ENCODE measurements at places on chromosomes 12 and 14. TPM values are rescaled to one million over a fixed set of nuclear protein-coding genes. Genes with fewer than 3 reads are reported as not detected.

DNA sequence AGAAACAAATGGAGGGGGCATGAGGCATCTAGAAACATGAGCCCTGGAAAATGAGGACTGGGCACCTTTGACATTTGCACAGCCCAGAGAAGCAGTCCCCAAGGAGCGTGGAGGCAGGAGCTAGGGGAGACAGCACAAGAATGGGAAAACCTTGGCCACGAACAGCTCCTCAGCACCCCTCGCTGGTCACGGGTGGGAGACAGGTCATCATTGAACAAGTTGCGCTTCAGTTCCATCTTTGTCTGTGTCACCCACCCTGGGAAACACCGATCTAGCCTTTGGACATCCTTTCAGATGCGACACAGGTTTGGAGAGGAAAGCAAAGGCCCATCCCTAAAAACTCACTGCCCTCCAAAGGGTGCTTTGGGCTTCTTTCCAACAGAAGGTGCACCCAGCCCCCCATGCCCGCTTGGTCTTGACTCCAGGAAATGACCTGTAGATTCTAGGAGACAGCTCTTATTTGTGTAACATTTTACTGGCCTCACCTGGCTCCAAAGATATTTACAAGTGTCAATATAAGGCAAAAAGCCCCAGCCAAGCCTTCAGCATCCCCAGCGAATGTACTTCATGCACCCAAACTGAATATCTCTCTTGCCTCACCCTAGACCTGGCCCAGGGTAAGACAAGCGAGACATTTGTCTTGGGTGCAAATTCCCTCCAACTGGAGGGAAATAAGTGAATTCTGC is 28.8 kb upstream of the CLMN start:
- no peak overlapping the region for H3K4me3 ChIP-seq
- H3K27ac ChIP-seq: no peak overlapping the region
- H3K27me3 ChIP-seq: no peaks in the 10 kb centered on the region

DNA sequence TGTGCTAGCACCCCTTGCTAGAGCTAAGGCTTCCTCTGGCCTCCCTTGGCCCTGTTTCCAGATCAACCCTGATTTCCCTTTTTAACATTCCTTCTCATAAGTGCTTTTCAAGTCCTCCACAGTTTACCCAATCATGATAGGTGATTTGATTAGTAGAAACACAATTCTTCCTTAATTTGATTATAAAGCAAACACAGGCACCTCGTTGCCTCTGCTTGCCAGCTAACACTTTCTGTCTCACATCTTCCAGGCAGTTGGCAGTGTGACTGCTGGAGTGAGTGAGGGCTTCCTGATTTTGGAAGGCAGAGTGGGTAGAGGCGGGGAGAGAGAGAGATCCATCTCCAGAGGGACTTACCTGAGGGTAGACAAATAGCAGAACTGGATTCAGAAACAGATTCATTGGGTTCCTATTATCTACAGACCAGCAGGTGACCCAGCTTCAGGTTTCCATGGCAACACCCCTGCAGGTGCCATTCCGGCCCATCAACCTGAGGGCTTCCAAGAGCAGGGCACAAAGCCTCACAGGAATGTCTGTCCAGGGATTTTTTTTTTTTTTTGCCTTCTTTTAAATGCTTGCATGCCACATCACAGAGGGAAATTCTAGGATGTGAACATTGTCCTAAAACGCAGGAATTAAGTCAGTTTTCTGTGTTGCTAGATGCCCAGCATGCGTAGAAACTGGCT is 77.7 kb downstream of the PLXNC1 start:
- no peak for DNase-seq

SLC2A14 gene
- 4.4 TPM for total RNA-seq

KRT2 gene
- total RNA-seq: not detected

- H3K27ac ChIP-seq: no peak overlapping the region
- no peak for DNase-seq
- peaks cover 28% of the 10 kb centered on the region for H3K36me3 ChIP-seq
- no peaks in the 10 kb centered on the region for H3K4me1 ChIP-seq
- no peak overlapping the region for H3K4me3 ChIP-seq
- H3K27me3 ChIP-seq: no peaks in the 10 kb centered on the region
These were observed 105.3 kb upstream of the RTL1 start for GRCh38 chr14:101008631-101009336.

KCNK13 gene
- 0.20 TPM for total RNA-seq

DNA sequence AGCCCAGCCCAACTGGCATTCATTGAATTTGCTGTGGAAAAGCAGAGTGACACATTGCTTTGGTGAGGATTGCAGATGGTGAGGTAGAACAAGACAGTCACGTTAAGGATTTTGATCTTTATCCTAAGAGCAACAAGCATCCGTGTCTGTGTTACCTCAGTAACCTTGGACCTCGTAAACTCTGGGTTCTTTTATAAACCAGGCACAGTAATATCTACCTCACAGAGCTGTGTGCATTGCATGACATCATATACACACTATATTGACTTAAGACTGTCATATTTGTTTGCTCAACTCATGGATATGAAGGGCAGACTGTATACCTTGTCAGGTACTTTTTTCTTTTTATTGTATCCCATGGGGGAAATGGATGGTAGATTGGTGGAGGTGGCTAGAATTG is 156.2 kb downstream of the ETV6 start:
- no peak for DNase-seq
- no peak overlapping the region for H3K4me3 ChIP-seq
- H3K27me3 ChIP-seq: no peaks in the 10 kb centered on the region
- no peak overlapping the region for H3K27ac ChIP-seq

KLHDC1 gene
- 20.3 TPM for total RNA-seq

DNA sequence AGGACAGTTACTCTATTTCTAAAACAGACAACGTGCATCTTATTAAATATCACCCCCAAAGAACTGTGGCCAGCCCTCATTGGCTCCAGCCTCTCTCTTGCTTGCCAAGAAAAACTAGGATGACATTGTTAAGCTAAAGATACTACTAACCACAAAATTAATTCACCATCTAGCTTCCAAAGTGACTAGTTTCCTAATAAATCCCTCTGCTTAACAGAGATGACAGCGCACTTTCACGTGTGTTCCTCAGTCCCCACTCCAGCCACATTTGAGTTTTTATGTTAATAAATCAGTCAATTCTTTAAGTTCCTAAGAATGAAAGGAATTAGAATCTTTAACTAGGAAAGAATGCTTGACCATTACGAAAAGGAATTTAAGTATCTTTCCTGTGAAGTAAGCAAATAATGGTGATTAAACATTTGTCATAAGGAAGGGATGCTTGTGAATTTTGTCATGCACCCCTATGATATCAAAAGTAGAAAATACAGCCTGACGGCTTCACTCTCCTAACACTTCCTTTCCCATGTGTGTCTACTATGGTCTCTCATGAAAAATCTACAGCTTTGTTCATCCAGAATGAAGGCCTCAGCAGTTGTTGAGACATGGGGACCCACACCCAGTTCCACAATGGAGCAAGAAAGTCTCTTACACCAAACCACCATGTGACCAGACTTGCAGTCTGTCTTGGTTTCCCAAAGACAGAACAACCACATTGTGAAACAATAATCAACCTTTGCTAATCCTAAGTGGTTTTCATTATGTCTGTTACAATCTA is 8.1 kb downstream of the CORO1C start:
- no peak overlapping the region for H3K4me3 ChIP-seq
- H3K4me1 ChIP-seq: peaks cover 93% of the 10 kb centered on the region
- DNase-seq: no peak
- H3K27ac ChIP-seq: peak overlapping the region; percentile 58
- no peaks in the 10 kb centered on the region for H3K36me3 ChIP-seq

- H3K27me3 ChIP-seq: no peaks in the 10 kb centered on the region
- no peaks in the 10 kb centered on the region for H3K4me1 ChIP-seq
- no peak overlapping the region for H3K4me3 ChIP-seq
- DNase-seq: no peak
These were observed 168.4 kb downstream of the SOX5 start for GRCh38 chr12:23781118-23781517.

DNA sequence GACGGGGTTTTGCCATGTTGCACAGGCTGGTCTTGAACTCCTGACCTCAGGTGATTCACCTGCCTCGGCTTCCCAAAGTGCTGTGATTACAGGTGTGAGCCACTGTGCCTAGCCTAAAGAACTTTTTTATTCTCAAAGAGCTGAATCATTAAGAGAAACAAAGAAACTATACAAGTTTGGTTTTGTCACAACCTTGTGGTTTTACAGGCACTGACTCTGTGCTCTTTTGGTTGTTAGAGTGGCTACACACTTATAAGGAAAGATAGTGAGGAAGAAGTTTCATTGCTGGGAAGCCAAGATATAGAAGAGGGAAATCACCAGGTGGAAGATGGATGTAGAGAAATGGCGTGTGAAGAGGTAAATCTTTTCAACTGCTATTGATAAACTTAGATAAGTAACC is 10.1 kb upstream of the DNAH10 start:
- no peak for DNase-seq
- no peak overlapping the region for H3K27ac ChIP-seq
- H3K4me3 ChIP-seq: no peak overlapping the region
- no peaks in the 10 kb centered on the region for H3K27me3 ChIP-seq
- no peaks in the 10 kb centered on the region for H3K4me1 ChIP-seq

DNA sequence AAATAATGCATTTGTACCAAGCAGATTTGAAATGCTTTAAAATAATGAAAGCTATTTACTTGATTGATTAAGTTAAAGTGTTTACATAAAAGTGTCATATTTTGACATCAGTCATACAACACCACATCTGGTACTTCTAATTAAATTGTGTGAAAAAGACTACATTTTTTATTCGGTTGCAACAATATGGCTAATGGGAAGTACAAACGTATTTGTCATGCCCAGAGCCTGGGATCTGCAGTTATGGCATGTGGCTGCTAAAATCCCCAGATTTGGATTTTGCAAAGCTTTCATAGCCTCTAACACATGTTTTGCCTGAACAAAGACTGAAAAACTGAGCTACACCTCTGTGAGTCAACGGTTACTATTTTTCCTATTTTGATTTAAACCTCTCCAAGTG is 66.6 kb downstream of the LLPH start:
- no peaks in the 10 kb centered on the region for H3K27me3 ChIP-seq
- no peak overlapping the region for H3K4me3 ChIP-seq
- H3K36me3 ChIP-seq: no peaks in the 10 kb centered on the region
- no peaks in the 10 kb centered on the region for H3K4me1 ChIP-seq
- no peak overlapping the region for H3K27ac ChIP-seq
- no peak for DNase-seq

- no peak overlapping the region for H3K4me3 ChIP-seq
- no peak for DNase-seq
These were observed 217.3 kb downstream of the C12orf75 start for GRCh38 chr12:105547786-105548185.

TAS2R9 gene
- not detected for total RNA-seq

GRCh38 chr12:68559984-68560850 is 50.5 kb upstream of the RAP1B start:
- H3K27me3 ChIP-seq: no peaks in the 10 kb centered on the region
- peaks cover 9% of the 10 kb centered on the region for H3K4me1 ChIP-seq
- no peak overlapping the region for H3K27ac ChIP-seq
- H3K4me3 ChIP-seq: no peak overlapping the region
- no peaks in the 10 kb centered on the region for H3K36me3 ChIP-seq
- DNase-seq: peak; percentile 17

FAM181A gene
- total RNA-seq: not detected

- no peaks in the 10 kb centered on the region for H3K27me3 ChIP-seq
- H3K4me3 ChIP-seq: no peak overlapping the region
- DNase-seq: no peak
- no peak overlapping the region for H3K27ac ChIP-seq
- no peaks in the 10 kb centered on the region for H3K4me1 ChIP-seq
These were observed 90.0 kb downstream of the RMST start for GRCh38 chr12:97552410-97553121.

DNA sequence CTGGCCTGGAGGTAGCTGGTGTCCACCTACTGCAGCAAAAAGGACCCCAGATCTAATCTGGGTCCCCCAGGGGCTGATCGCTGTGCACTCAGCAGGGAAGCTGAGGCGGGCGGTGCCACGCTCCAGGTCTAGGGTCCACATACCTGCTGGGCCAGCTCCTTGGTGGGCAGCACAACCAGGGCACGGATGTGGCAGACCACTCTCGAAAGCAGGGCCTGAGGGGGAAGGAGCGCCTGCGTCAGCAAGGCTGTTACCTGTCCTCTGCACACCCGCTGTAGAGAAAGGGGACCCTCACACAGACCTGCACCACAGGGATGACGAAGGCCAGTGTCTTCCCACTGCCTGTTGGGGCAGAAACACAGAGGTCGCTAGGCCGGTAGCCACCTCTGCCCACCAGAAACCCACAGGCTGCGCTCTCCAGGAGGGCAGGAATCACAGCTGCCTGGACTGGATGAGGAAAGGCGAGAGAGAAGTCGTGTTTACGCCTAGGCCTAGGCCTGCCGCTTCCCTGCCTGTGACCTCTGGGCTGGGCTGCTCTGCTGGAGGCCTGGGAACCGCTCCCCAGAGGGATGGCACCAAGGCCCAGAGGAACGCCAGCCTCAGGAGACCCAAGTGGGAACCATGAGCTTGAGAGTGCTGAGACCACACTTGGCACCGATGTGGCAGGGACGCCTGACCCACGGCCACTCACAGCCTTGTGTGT is 2.0 kb downstream of the DDX51 start:
- peaks cover 16% of the 10 kb centered on the region for H3K4me1 ChIP-seq
- H3K27me3 ChIP-seq: no peaks in the 10 kb centered on the region
- H3K27ac ChIP-seq: no peak overlapping the region
- no peaks in the 10 kb centered on the region for H3K36me3 ChIP-seq

FRMD6 gene
- 31.6 TPM for total RNA-seq

PLEKHA5 gene
- 21.3 TPM for total RNA-seq

- no peak overlapping the region for H3K4me3 ChIP-seq
- no peaks in the 10 kb centered on the region for H3K27me3 ChIP-seq
- H3K27ac ChIP-seq: no peak overlapping the region
- no peaks in the 10 kb centered on the region for H3K36me3 ChIP-seq
- no peak for DNase-seq
These were observed 64.1 kb upstream of the TSPAN11 start for GRCh38 chr12:30862486-30862885.

DNA sequence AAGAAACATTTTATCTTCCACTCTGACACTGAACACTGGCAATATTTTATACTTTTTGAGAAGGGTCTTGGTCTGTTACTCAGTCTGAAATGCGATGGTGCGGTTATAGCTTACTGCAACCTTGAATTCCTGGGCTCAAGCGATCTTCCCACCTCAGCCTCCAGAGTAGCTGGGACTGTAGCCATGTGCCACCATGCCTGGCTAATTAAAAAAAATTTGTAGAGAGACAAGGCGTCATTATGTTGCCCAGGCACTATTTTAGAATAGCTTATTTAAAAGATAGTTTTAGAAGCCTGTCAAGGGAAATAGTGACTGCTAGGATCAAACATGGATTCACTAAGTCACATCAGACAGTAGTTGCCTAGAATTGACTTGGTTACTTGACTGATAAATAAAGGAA is 5.9 kb downstream of the ERC1 start:
- H3K36me3 ChIP-seq: no peaks in the 10 kb centered on the region
- no peak overlapping the region for H3K4me3 ChIP-seq
- H3K27me3 ChIP-seq: no peaks in the 10 kb centered on the region

DNA sequence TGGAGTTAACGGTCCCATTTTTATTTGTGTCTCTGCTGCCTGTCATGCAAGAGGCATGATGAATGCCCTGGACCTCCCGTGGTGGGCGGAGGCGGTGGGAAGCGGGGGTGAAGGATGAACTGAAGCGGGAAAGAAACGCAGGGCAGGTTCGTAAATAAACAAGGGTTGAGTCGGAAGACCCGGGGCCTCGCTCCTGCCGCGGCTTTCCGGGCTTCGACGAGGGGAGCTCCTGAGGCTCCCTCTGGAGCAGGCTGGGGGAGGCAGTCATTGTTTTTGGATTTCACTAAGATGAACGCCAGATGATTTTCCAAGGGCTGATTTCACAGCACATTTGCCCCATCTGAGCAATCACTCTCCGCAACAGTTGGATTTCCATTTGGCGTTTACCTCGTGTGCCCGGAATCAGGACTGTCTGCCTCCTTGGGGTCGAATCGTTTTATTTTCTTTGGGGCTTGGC is 130.2 kb downstream of the SLC38A6 start:
- no peak overlapping the region for H3K4me3 ChIP-seq
- H3K27ac ChIP-seq: no peak overlapping the region
- no peaks in the 10 kb centered on the region for H3K36me3 ChIP-seq
- no peaks in the 10 kb centered on the region for H3K27me3 ChIP-seq

All from tibial nerve (tissue), 4 donors.